ENCODE measurements at places on chromosomes 1 and 21.

GRCh38 chr21:14864211-14865021 lies 200.4 kb downstream of the NRIP1 start:
- DNase-seq: peak; percentile 53

GRCh38 chr1:36590771-36591170 lies 108.1 kb upstream of the CSF3R start:
- DNase-seq: no peak

DNA sequence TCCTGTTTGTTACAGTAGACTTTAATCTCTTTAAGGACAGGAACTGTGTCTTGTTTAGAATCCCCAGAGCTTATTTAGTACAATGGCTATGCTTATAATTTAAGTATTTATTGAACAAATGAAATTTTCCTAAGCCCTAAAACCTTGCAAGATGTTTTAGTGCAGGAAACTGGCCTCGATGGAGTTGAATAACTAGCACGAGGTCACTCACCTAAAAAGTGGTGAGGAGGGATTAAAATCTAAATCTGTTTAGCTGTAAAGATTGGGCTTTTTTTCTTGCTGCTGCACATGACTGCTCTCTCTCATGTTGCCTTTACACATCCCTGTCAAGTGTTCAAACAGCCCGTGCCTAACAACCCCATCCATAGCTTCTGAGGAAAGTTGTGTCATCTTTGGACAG lies 10.2 kb downstream of the NFYC start:
- DNase-seq: no peak

DNA sequence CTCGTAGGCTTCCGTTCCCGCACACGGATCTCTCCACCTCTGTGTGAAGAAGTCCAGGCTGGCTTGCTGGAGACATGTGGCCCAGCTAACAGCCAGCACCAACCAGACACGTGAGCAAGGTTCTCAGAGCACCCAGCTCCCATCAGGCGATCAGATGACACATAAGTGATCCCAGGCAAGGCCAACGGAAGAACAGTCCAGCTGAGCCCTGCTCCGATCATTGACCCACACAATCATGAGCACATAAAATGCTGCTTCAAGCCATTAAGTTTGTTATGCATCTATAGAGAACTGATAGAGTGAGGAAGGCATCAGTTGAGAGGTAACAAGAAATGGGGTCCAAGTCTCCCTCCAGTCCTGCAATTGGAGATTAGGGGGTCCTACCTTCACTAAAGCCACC lies 15.4 kb downstream of the C1orf198 start:
- no peak for DNase-seq

GRCh38 chr1:200737647-200738291 lies 924 bp upstream of the CAMSAP2 start:
- DNase-seq: no peak

DNA sequence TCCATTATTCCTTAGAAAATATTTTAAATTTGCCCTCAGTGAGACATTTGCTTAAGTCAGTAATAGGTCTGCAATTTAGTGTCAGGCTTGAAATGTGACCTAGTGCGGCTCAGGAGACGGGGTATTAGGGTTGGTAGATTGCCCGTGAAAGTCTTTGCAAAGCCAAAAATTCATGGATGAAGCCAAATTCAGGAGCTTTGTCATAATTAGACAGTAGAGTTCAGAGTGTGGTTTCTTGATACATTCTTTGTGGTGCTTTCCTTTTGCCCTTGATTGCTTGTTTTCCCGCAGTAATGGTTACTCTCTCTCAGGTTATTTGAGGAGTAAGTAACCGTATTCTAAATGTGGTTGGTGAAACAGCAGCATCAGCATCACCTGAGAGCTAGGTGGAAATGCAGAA lies 120.7 kb downstream of the RPS6KC1 start:
- no peak for DNase-seq

Data from stimulated activated effector memory CD8-positive, alpha-beta T cell treated with anti-CD3 and anti-CD28 coated beads, Interleukin-12 subunit alpha, Interleukin-12 subunit beta, amount 100 ng/mL, for 72 hours (primary cell).